SHP77 (cell line): ENCODE measurements at places on chromosomes 5 and 9.

DNA sequence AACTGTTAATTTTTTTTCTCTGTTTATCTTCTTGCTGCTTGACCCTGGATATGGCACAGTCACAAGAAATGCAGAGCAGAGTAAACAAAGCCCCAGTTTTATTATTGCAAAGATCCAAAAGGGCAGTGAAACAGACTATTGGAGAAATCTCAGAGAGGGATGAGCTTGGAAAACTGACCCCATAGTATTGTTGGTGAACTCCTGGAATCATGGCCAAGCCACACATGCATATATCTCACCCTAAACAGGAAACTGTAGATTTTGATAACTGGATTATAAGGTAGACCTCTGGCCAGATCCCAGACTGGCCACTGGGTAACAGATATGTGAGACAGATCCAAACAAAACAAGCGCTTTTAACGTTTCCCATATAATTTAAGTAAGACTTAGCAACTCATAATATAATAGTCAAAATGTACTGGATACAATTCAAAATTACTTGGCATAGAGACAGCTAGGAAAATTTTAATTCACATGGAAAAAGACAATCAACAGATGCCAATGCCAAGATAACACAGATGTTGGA, 263.5 kb upstream of the SEMA6A start:
- no peak for DNase-seq

GRCh38 chr9:120463765-120464164, 116.2 kb downstream of the CDK5RAP2 start:
- DNase-seq = no peak

DNA sequence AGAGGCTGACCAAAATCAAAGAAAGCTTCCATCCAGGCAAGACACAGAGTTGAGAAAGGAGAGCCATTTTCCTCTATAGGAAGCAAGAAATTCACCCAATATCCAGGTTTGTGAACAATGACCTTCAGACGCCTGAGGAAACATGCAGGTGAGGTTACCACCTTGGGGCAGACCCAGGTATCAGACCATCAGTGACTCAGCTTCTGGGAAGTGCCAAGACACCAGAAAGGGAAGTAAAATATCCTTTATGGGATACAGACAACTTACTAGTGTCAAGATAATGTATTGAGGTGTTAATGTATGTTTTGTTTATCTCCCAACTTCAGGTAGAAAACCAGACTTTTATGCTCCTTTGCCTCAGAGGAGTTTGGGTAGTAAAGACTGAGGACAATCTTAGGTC, 2.2 kb upstream of the DTWD2 start:
- DNase-seq = no peak

- no peak for DNase-seq
These were observed 1.5 kb downstream of the RMRP start for GRCh38 chr9:35656348-35656747.

- no peak for DNase-seq
These were observed 3.1 kb downstream of the BSPRY start for GRCh38 chr9:113352411-113352810.

DNA sequence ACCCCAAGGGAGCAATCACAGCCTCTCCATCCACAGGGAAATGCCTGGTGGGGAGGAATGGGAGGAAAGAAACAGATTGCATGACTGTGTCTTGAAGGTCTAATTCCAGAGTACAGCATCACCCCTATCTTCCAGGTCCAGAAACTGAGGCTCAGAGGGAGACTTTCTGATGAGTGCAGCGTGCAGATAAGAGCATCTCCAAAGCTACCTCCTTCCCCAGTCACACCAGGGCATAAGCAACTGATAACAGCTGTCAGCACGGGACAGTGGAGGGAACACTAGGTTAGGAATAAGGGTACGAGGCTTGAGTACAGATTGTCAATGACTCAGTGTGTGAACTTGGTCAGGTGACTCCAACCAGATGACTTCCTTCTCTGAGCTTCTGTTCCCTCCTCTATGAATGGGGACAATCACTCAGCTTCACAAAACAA, 126.9 kb downstream of the KCNIP1 start:
- DNase-seq = no peak

DNA sequence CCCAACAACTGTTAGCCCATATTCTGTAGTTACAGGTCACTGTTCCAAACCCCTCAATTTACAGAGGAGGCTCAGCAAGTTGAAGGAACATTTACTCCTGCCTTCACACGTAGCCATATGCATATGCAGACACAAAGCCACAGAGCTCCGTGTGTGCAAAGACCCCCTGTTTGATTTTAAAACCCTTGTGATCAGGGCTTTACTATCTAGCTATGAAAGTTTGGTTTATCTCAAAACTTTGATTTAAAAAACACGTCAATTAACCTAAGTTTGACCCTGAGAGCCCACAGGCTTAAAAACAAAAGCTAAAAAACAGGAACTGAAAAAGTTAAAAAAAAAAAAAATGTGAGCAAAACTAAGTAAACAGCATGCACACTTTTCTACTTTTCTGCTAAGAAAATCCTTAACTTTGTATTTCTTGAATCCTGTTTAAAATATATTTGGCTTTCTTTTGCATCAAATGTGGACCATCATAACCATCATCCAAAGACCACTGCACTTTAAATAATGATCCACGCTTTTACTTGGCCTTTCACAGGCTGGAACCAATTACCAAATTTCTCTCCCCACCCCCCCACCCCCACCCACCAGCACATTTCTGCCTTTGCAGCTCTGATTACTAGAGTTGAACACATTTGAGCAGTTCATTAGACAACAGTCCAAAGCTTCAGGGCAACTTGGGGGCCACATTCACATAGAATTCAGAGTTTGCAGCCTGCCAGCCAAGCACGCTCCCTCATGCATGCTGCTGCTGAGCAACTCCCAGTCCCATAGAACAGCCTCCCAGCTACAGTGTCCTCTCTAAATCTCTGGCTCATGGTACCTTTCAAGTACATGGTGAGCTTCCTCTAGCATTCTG, 128.8 kb upstream of the MAP3K1 start:
- no peak for DNase-seq

GRCh38 chr9:134717924-134718645, 76.5 kb downstream of the COL5A1 start:
- no peak for DNase-seq

DNA sequence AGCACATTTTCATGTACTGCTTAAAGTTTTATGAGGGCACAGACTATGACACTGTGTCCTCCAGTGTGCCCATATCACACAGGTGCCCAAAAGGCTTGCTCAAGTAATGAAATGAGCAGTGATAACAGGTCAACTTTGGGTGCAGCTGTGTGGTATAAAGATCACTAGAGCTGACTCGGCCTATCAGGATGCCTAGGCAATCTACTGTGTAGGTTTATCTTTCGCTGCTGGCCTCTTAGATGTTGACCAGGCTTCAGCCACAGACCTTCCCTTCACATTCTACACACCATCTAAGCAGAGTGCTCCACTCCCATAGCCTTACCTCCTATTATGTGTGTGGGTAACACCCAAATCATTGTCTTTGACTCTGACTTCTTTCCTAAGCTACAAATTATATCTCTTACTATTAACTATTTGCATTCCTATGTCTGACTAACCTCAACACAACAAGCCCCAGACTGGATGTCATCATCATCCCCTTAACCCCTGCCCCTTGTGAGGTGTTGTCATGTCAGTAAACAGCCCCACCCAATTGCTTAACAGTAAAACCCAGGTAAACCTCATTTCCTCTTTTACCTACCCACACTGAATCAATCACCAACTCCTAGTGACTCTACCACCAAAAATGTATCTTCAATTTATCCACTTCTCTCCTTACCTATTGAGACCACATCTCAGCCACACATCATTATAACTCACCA, 2.5 kb downstream of the SREK1IP1 start:
- DNase-seq = no peak

DNA sequence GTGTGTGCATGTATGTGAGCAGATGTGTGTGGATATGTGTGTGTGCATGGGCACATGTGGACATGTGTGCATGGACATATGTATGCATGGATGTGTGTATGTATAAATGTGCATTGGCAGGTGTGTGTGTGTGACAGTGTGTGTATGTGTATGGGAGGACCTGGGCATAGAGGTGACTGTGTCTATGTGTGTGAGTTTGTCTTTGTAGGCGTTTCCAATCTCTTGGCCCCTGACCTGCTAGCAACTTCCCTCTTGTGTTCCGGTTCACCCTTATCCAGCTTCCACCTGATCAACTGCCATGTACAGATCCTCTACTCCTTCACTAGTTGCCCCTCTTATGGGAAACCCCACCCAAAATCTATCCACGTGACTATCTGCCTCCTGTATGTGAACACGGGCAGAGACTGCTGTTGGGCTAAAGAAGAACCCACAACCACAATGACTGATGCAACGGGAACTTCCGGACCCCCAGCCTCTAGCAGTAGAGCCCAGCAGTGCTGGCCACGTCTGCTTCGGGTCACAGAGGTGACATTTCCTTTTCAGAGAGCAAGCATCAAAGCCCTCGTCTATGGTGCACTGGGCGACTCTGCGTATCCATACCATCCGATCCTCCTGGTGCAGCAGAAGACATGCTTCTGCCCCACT, 24.9 kb upstream of the GADD45G start:
- DNase-seq = no peak

DNA sequence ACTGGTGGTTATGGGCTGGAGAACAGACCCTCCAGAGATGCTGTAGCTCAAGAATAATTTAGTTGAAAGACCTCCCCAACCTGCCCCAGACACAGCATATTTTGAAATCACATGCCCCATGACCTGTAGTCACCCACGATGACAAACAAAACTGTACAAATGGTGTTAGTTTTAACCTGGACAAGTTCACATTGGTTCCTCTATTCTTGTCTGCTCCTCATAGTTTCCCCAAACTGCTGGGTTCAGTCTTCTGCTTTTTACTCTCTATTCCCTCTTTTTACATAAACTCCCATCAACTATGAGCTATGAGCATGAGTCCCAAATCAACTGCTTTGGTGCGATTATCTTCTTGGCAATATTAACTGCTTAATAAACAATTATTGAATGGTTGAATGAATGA, 365.3 kb upstream of the CLINT1 start:
- no peak for DNase-seq

DNA sequence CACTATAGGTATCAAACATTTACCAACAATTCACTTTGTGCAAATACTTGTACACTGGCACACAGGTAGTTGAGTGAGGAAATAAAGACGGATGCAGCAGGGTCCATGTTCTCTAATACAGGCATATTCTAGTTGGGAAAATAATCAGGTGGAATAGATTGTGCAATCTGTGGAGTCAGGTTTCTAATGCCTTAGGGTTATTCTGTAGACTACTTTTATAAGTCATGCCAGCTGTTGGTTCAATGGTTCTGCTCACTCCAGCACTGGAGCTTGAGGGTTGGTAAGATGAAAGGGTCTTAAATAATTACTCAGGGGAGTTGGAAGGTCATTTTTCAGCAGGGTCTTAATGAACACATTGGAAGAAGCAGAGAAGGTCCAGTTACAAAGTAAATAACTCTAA, 690.3 kb upstream of the DMAC1 start:
- no peak for DNase-seq

DNA sequence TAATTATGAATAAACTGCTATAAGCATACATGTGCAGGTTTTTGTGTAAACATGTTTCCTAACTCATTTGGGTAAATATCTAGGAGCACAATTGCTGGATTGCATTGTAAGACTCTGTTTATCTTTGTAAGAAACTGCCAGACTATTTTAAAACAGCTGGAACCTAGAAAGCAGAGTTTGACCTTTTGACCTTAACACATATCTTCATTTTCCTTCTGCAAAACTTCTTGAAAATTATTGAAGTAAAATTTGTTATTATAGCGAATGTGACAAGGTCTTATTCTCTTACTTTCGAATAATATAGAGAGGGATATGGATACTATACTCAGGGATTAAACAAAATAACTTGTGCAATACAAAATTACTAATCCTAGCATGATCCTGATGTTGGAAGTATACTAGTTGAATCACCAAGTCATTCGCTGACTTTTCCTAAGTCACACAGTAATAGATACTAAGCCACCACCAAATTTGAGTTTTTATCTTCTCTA, 3.2 kb upstream of the ANXA1 start:
- DNase-seq = no peak

GRCh38 chr5:150000256-150000989, at the start of the genes HMGXB3 and TIGD6:
Gene HMGXB3 (plus strand): TSS chr5:150000739. CDS start chr5:150004853, 4,114 bp downstream.
Gene TIGD6 (minus strand): TSS chr5:150000654. CDS start chr5:149996348, 4,306 bp downstream.
- DNase-seq = peak; percentile 95

DNA sequence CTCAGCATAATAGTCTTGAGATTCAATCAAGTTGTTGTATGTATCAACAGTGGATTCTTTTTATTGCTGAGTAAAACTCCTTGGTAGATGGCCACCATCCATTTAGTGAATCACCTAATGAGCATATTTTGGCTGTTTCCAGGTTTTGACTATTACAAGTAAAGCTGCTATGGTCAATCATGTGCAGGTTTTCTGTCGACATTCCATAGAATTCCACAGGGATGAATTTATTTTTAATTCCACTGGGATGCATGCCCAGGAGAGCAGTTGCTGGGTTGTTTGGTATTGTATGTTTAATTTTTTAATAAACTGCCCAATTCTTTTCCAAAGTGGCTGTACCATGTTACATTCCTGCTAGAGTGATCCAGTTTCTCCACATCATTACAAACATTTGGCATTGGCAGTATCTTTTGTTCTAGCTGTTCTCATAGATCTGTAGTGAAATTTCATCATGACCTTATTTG, 10.5 kb upstream of the S1PR3 start:
- DNase-seq = no peak

DNA sequence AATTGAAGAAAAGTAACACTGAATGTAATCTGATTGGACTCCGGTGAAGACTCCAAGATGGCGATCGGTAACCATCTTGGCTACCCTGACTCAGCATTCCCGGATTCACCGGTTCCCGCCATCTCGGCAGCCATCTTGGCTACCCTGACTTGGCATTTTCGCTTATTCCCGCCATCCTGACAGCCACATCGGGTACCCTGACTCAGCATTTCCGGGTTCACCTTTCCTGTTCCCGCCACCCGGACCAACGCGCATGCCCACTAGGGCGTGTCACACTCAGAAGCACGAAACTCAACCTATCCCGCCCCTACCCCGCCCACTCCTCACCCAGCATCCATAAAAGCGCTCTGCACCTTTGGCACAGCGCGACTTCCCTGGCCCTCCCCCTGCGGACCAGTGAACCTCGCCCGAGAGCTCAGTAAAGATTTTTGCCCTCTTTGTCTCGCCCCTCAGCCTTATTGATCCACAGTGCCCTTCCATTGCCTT, 17.2 kb downstream of the SPTLC1 start:
- no peak for DNase-seq
